Adipocyte (in vitro differentiated cells): ENCODE measurements at places on chromosomes 12 and 14.

- no peak for DNase-seq
These were observed 2.5 kb downstream of the PTPN6 start for GRCh38 chr12:6953442-6954315.

GRCh38 chr12:132138941-132139871 is 4.9 kb downstream of the DDX51 start:
- no peak for DNase-seq

DNA sequence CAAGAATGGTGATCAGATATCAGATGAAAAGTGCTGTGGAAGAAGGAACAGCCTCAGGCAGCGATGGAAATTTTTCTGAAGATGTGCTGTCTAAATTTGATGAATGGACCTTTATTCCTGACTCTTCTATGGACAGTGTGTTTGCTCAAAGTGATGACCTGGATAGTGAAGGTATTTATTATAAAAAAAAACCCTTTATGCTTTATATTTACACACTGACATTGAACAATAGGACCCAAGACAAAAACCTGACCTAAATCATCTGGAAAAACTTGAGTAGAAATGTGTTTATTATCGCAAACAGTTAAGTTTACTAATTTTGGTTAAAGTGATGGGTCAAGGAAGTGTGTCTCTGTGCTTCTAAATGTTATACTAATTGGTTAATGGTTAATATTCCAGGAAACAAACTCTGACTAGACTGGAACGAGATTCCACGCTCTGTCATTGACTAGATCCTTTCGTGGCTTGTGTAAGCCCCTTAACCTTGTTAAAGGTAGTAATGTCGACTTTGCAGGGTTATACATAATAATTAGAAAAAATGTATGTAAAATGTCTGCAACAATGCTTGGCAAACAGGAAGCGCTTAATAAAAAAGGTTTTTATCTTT is 62.7 kb downstream of the LRRK2 start:
- no peak for DNase-seq

DNA sequence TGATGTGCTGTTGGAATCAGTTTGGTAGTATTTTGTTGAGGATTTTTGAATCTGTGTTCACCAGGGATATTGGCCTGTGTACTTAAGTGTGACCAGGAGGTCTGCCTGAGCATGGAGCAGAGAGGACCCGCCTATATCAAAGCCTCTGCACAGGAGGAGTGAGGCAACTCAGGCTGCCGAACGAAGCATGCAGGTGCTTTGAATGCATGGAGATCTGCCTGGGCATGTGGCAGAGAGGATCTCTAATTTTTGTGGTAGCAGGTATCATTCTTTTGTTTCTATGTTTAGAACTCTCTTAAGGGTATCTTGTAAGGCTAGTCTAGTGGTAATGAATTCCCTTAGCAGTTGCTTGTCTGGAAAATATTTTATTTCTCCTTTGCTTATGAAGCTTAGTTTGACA is 26.9 kb downstream of the RAB3IP start:
- no peak for DNase-seq

GRCh38 chr12:15693228-15693911 is 95.8 kb downstream of the EPS8 start:
- DNase-seq: no peak

DNA sequence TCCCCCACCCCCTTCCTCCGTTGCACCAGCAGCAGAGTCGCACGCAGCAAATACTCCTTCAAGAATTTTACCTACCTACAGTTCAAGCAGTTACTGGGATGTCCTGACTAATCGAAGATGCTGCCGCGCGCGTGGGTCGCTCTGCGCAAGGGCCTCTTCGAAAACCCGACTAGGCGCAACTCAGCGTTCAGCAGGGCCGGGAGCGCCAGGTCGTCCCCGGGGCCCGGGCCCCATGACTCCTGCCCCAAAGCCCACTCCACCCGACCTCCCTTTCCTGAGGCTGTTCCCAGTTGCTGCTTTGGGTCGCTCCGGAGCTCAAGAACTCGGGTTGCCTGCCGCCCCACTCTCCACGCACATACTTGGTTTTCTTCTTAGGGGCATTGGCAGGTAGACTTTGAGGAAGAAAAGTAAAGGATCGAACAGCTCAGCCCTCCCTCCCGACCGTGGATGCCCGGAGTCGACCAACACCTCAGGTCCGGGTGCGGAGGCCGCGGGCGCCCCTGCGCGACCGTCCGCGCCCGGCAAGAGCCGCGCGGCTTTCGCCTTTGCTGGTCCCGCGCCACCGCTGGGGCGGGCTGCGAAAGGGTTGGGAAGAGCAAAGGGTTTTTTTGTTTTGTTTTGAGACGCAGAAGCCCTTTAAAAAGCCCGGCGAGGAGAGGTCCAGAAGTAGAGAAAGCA is 1.9 kb downstream of the BMP4 start:
- peak; percentile 64 for DNase-seq

DNA sequence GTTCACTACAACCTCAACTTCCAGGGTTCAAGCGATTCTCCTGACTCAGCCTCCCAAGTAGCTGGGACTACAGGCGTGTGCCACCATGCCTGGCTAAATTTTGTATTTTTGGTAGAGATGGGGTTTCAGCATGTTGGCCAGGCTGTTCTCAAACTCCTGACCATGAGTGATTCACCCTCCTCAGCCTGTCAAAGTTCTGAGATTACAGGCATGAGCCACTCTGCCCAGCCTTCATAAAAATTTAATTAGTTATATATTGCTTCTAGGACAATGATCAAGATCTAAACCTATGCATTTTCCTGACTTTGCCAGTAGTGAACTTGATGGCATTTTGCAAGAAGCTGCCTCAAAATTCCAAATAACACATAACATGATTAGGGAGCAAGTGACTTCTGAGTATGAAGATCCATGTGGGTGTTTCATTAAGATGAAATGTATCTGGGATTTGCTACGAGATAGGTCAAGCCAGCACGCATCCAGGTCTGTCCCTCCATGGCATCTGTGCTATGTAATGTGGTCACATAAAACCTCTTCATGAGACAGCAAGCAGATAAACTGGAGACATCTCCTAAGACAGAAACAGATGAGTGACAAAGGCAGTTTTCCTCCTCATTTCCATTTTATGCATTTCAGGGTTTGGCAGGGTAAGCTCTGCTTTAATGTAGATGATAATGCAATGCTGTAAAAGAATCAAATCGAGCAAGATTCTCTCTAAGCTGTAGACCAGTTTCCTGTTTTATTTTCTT is 319.4 kb upstream of the ATP2B1 start:
- DNase-seq: no peak

DNA sequence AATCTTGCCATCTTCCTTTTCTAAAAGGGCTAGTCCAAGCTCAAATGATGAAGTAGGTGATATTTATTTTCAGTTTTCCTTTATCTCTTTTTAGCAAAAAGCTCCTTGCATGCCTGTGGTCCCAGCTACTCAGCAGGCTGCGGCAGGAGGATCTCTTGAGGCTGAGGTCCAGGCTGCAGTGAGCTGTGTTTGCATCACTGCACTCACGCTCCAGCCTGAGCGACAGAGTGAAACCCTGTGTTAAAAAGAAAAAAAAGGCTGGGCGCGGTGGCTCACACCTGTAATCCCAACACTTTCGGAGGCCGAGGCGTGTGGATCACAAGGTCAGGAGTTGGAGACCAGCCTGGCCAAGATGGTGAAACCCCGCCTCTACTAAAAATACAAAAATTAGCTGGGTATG is 5.0 kb downstream of the TMEM116 start:
- DNase-seq: no peak

GRCh38 chr12:107351109-107351508 is 257.8 kb upstream of the CRY1 start:
- DNase-seq: no peak

GRCh38 chr14:62181591-62181990 is 419.4 kb downstream of the SNAPC1 start:
- DNase-seq: no peak

DNA sequence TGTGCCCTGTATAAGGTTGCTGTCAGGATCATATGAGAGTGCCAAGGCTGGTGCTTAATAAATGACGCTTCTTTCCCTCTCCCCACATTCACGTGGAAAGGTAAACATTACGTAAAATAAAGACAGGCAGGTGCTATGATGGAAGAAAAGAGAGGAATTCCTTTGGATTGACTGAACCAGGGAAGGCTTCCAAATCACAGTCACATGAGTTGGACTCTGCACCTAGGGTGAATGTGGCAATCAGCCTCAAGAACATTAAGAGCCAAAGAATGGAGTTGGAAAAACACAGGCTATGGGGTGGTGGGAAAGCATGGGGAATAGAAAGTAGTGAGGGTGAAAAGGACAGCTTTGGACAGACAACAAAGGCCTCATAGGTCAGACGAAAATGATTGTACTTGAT is 473.1 kb downstream of the VRK1 start:
- DNase-seq: no peak

GRCh38 chr14:67646131-67646530 is 26.4 kb downstream of the ARG2 start:
- DNase-seq: no peak

DNA sequence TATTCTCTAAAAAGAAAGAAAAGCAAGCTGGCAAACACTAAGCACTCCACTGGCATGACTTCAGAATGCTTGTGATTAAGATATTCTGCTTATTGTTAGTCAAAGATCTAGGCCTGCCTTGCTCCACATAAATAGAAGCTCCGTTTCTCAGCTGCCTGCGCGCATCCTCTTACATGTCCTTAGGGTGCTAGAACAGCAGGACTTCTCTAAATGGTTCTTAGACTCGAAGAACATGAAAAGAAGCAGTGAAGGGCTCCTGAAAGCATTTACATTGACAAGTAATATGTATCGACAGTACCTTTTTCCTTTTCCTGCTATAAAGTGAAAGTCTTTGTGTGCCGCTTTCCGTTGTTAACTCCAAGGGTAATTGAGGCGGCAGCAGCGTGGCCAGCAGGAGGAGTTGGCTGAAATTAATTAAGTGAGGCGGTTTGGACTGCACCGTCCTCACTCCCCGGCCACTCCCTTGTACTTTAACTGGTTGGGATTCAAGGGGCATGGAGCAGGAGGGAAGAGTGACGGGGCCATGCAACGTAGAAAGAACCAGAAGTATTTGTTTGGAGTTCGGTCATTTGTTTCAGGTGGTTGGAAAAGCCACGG is 34.2 kb upstream of the OTX2 start:
- DNase-seq: peak; percentile 1

DNA sequence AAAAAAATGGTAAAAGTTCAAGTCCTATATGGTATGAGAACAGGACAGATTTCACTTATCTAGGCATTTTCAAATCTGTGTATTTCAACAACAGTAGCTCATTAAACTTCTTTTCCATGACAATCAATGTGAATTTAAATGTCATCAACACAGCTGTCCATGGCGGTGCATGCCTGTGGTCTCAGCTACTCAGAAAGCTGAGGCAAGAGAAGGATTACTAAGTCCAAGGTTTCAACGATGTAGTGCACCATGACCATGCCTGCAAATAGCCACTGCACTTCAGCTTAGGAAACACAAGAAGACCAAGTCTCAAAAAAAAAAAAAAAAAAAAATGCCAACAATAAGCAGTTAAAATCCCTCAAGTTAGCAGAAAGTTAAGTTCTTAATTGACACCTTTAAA is 214.6 kb downstream of the C12orf50 start:
- DNase-seq: no peak

GRCh38 chr14:21248338-21248737 is 20.9 kb downstream of the HNRNPC start:
- DNase-seq: no peak
